ENCODE measurements at places on chromosomes 2 and 18.

DNA sequence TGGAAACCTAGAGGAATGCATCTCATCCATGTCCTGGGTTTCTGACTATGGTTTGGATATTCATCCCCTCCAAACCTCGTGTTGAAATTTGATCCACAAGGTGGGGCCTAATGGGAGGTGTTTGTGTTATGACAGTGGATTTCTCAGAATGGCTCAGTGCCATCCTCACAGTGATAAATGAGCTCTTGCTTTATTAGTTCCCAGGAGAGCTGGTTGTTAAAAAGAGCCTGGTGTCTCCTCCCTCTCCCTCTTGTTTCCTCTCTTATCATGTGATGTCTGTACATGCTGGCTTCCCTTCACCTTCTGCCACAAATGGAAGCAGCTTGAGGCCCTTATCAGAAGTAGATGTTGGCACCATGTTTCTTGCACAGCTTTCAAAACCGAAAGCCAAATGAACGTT is 424.3 kb downstream of the DCC start:
- no peak for DNase-seq

DNA sequence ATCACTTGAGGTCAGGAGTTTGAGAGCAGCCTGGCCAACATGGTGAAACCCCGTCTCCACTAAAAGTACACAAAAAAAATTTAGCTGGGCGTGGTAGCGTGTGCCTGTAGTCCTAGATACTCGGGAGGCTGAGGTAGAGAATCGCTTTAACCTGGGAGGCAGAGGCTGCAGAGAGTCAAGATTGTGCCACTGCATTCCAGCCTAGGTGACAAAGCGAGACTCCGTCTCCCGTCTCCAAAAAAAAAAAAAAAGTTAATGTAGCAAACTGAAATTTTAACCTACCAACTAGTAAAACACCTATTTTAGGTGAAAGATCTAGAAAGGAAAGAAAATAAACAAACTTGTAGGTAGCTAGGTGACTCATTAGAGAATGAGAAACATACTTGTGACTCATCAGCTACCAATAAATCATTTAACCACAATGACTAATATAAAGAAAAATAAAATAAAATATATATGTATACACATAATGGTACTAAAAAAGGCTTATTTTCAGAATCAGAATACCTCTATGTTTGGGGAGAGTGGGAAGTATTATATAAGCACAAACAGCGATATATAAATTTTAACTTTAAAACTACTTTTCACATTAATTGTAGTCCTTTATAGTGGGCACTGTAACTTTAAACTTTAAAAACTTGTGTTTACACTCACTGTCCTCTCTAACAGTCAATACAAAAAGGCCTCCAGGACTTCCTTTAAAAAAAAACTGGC is 36.6 kb downstream of the DARS1 start:
- DNase-seq, result no peak

DNA sequence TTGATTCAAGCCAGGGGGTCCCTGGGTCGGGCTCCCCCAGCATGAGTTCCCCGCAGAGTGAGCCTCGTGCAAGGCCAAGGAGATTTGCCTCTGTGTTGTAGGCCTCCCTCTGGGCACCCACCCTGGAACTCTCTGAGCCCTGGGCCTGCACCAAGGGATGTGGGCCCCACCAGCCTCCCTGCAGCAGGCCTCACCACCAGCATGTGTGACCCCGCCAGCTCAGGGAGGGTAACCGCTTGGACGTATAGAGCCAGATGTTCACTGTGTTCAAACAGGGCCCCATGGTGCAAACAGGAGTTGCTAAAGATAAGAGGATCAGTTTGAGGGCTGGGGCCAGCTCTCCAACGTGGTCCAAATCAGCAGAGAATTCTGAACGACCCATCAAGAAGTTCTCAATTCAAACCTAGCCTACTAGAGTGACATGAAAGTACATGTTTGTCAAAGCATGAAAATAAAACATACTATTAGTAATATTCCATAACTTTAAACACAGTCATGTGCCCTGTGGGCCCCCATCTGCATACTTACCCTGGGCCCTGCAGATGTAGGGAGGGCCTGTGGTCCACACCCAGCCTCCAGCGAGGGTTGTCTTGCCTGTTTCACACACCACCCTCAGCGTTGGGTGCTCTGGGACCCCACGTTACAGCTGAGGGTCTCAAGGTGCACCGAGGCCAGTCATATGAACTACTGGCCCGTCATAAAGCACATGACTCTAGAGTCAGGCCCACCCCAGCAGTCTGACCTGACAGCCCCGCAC is 5.5 kb upstream of the TUBB6 start:
- no peak for DNase-seq

DNA sequence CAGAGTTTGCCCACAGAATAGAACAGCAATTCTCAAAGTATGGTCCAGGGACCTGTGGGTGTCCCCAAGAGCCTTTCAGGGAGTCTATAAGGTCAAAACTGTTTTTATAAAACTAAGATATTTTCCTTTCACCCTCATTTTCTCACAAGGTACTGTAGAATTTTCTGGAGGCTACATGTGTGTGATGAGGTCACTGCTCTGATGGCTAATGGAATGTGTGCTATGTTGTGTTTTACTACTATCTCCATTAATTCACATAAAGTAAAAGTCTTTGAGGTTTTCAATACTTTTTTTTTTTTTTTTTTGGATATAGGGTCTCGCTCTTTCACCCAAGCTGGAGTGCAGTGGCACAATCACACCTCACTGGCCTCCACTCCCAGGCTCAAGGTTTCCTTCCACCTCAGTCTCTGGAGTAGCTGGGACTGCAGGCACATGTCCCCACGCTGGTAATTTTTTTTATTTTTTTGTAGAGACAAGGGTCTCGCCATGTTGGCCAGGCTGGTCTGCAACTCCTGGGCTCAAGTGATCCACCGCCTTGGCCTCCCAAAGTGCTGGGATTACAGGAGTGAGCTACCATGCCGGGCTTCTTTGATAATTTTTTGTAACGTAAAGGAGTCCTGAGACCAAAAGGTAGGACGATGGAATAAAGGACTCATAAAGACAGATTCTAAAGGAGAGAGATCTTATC is 1.8 kb downstream of the TRABD2A start:
- DNase-seq, result no peak
